ENCODE measurements at places on chromosomes 12 and 14.

GRCh38 chr12:41959271-41959670 is 185.4 kb downstream of the GXYLT1 start:
- DNase-seq = no peak

DNA sequence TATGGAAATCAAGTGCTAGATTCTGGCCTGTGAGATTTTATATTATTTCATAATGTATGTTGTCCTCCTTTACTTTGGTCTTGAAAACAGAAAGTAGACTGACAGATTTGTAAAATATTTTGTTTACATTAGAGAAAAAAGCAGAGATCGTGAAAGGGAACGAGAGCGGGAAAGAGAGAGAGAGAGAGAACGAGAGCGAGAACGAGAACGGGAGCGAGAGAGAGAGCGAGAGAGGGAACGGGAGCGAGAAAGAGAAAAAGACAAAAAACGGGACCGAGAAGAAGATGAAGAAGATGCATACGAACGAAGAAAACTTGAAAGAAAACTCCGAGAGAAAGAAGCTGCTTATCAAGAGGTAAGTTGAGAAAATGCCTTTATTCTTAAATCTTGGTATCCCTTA is 30.6 kb upstream of the PSEN1 start:
- DNase-seq = no peak

DNA sequence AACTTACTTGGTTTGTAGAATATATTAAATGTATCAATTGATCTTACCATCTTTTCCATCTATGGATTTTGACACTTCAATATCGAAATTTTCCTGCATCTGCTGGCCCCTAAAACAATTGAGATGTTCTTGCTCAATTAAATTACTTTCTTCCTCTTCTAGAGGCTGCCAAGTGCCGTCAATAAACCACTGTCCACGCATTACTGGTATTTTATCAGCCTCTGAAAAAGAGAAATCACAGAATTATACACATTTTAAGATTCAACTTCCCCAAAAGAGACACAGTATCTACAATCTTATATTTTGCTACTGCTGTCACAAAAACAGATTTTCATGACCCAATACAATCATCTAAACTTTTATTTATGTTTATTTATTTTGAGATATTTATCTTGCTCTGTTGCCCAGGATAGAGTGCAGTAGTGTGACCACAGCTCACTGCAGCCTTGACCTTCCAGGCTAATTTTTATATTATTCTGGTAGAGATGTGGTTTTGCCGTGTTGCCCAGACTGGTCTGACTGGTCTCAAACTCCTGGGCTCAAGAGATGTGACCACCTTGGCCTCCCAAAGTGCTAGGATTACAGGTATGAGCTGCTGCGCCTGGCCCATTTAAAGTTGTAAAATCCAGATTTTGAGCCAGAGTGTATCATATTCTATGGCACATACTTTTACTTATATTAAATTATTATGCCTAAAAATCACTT is 49.3 kb downstream of the DDHD1 start:
- no peak for DNase-seq

DNA sequence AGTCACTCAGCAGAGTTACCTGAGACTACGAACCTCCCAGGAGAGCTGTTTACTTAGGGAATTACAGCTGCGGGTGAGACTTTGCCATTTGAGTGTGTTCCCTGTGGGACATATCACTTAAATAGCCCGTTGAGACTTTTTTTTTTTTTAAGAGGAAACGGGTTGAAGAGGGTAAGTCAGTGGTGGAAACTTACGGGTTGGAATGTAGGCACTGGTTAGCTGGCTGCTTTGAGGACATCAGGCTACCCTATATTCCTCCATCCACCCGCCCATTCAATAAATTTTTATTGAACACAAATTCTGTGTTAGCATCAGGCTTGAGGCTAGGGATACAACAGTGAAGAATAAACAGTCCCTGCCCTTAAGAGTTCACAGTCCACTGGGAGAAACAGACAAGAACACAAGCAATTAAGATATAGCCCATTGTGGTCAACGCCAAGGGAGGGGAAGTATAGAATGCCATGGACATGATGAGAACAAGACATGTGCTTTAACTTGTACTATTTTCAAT is 88.1 kb upstream of the CPSF6 start:
- DNase-seq = peak; percentile 68

DNA sequence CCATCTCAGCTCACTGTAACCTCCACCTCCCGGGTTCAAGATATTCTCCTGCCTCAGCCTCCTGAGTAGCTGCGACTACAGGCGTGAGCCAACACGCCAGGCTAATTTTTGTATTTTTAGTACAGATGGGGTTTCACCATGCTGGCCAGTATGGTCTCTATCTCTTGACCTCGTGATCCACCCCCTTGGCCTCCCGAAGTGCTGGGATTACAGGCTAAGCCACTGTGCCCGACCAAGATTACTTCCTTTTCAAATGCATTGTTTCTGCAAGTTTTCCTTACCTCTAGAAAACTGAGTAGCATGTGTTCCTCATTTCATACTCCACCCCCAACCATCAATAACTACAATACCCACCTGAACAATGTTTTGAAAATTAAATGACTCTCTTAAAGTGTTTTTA is 13.1 kb downstream of the ARF6 start:
- DNase-seq = no peak

DNA sequence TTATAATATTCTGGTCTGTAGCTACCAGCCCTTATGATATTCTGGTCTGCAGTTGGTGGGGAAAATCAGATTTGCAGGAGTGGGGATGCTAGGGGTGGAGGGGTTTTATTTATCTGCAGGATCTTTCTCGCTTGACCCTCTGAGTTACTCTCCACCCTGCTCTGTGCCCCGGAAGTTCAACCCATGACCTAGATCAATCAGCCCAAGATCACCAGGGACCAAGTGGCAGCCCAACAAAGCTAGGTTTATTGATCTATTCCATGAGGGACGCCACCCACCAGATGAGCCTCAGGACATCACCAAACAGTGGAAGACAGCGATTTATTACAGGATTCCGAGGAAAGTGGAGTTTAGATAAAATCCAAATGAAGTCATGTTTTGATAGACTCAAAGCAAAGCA is 25.8 kb upstream of the C12orf76 start:
- no peak for DNase-seq

GRCh38 chr14:24392325-24393091 is 6.3 kb upstream of the NYNRIN start:
- peak; percentile 61 for DNase-seq

DNA sequence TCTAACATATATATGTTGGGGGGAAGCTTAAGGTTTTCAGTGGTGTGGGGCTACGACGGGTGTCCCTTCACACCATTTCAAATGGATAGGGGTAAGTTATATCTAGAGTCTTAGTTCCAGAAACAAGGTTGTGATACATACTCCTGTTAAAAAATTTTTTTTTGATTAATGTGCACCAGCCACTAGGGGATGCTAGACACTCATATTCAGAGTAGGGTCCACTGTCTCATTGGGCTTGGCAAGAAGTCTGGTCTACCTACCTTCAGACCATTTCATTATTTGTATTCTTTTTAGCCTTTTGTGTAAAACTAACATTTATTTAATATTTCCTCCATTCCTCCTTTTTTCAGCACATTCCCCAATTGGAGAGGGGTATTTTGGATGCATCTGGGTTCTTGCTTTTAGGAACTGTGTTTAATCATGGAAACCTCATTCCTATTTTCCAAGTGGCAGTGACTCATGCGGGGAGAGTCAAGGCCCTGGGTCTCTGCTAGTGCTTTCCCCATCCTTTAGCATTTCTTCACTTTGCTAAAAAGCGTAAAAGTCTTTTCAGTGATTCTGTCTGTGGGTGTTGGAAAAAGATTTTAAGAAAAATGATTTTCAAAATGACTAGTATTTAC is 33.4 kb downstream of the ANO4 start:
- peak; percentile 12 for DNase-seq

- no peak for DNase-seq
Measured at GRCh38 chr14:90402016-90402415, 5.2 kb downstream of the CALM1 start.

Data from DMS153 (cell line).